ENCODE measurements at places on chromosomes 3 and 15. TPM values are rescaled to one million over a fixed set of nuclear protein-coding genes. Genes with fewer than 3 reads are reported as not detected.

GRCh38 chr3:149336925-149337324 is 3.5 kb upstream of the TM4SF18 start:
- DNase-seq = no peak

FAM3D gene
- total RNA-seq = not detected

- no peak for DNase-seq
Observed at GRCh38 chr3:177553579-177553978, 356.3 kb upstream of the TBL1XR1 start.

DNA sequence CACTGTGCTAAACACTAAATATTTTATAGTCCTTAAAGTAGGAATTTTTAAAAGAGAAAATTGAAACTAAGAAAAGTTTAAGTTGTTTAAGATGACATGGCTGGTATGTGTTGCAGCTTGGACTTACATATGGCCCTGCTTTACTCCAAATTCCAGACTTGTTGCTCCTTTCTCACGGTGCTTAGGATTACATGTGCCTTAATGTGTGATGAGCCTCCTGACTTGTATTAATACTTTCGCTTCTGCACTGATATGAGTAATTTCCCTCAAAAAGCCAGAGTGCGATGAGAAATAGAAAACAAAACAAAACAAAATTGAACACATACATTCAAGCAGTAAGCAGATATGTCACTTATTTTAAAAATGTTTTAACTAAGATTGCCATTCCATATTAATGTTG is 250.2 kb downstream of the VGLL3 start:
- no peak for DNase-seq

SLC7A14 gene
- not detected for total RNA-seq

Measured in Caco-2 (cell line).